ENCODE measurements at places on chromosomes 5 and 9.

- no peak for DNase-seq
These were observed 157.0 kb upstream of the NTRK2 start for GRCh38 chr9:84512493-84512892.

DNA sequence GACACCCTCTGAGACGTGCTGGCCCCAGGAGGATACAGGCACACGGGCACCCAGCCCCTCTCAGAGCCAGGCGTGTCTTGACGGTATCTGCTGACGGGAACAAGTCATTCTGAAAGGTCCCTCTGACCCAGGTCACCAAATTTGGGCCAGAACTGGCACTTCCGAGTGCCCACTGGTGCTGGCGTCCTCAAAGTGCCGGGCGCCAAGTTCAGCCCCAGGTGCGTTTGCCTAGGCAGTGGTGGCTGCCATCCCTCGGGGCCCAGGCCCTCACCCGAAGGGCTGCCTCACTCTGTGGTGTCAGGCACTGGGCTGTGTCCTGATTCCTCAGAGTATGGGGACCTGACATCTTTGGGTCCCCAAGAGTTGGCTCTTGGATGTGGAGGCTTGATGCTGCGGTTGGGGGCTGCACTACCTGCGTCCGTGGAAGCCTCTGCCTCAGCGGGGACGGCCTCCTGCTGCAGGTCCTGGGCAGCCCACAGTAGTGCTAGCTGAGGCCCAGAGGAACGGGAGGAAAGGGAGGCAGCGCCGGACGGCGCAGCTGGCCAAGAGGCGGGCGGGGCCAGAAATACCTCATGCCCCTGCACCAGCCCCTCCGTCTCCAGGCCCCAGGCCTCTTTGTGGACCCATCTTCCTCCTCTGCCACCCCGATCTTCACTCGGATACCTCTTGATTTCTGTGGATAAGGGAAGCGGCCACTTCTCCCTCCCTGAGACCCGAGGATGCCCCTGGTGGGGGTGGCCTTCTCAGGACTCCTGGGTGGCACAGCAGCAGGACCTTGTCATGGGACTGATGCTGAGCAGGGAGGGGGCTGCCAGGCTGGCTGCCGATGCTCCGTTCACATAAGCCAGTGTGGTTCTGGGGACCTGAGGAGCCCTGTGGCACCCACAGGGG, 109.4 kb upstream of the LMX1B start:
- no peak for DNase-seq

DNA sequence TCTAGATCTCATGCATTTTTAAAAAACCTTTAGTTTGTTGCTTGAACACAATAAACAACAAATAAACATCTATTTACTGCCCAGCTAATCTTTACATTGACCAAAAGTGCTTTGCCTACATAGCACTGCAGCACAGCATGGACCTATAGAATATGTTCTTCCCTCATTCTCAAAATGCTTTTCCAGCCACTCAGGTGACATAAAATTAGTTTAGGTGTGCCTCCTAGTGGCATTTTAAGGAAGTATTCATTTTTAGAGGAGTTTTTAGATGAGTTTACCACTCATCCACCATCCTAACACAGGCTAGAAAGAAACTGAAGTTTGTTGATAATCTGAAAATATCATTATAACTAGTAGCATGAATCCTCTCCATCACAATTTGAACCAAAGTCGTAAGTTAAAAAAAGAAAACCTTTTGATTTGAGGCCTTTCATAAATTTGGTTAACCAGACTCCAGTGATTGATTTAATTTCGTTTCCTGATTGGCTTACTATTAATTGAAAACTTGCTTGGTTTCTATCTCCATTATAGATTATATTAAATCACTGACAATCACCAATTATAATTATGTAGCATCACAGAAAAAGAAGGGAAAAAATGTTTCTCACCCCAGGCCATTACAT, 12.6 kb downstream of the PLGRKT start:
- DNase-seq: no peak

DNA sequence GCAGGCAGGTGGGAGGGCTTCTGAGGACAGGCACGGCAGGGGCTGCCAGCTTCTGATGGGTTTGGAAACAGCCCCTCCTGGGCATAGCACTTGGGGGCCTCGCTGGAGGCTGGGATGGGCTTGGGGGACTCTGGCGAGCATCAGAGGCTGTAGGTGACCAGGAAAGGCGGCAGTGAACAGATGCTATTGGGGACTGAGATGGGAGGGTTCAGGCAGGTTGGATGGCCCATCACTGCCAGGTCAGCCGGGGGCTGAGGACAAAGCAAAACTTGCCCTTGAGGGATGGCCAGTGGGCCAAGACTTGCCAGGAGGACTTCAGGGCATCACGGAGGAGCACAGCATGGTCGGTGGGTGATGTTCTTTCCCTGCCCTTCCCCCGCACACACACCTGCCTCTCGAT, 6.7 kb downstream of the AIF1L start:
- DNase-seq: no peak

GRCh38 chr5:161713042-161713441, 27.5 kb downstream of the GABRA6 start:
- DNase-seq: no peak

- DNase-seq: no peak
These were observed 182.8 kb downstream of the CFAP90 start for GRCh38 chr5:7668161-7668560.

DNA sequence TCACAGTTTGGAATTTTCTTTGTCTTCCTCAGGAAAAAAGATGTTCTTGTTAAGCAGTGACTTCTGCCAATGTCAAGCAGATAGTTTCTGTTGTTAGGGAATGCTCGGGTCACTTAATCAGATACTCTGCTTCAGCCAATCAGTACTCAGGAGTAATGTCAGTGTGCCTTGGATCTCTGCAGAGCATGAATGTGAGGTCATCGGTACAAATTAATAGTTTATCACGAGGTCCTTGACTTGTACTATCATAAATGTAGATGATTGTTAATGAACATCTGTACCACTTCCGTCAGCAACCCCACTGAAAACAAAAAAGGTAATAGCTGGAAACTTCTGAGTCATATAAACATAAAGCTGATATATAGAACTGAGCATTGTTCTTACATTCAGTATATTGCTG, 73.6 kb downstream of the FBXL7 start:
- DNase-seq: no peak

- no peak for DNase-seq
These were observed 148.3 kb downstream of the ESM1 start for GRCh38 chr5:54837093-54837492.

DNA sequence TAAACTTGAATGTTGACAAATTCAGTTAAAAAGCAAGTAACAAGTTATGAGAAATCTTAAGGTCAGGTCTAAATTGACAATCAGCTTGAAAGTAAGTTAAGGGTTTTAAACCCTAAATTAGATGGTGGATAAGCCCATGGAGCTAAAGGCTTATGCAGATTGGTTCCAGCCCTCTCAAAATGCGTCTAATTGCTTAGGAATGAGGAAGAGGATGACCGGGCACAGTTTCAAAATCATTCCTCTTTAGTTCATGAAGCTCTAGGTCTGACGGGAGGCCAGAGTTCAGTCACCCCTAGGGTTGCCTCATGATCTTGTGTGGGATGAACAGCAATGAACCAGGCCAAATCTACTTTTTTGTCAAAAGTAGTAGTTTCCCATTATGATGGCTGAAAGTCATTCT, 75.4 kb downstream of the SLC38A9 start:
- DNase-seq: no peak

GRCh38 chr9:33320568-33321261, 30.4 kb downstream of the NFX1 start:
- DNase-seq: peak; percentile 63

DNA sequence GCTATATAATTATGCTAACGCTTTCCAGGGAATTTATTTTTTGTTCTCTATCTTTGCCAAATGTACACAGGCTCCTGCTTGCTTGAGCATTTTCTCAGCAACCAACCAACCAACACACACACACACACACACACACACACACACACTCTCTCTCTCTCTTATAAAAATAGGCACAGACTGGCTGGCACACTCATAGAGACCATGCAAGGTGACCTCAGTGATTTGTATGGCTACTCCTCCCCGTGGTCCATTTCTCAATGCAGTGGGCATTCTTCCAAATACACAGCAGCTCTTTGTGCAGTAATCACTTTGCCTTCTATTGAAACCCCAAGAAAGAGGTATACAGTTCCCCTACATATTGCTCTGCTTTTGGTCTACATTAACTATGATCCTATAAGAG, 416.0 kb downstream of the MAN2A1 start:
- no peak for DNase-seq

DNA sequence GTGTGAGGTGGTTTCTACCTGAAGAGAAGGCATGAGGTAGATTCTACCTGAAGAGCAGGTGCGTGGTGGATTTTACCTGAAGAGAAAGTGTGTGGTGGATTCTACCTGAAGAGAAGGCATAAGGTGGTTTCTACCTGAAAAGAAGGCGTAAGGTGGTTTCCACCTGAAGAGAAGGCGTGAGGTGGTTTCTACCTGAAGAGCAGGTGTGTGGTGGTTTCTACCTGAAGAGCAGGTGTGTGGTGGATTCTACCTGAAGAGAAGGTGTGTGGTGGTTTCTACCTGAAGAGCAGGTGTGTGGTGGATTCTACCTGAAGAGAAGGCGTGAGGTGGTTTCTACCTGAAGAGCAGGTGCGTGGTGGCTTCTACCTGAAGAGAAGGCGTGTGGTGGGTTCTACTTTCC, 192.8 kb downstream of the MED10 start:
- DNase-seq: no peak

- DNase-seq: no peak
These were observed 23.9 kb downstream of the CLINT1 start for GRCh38 chr5:157835041-157835440.

GRCh38 chr5:92401-93220, 643 bp downstream of the PLEKHG4B start:
- no peak for DNase-seq

GRCh38 chr9:81377320-81377719, 312.0 kb downstream of the TLE1 start:
- no peak for DNase-seq

DNA sequence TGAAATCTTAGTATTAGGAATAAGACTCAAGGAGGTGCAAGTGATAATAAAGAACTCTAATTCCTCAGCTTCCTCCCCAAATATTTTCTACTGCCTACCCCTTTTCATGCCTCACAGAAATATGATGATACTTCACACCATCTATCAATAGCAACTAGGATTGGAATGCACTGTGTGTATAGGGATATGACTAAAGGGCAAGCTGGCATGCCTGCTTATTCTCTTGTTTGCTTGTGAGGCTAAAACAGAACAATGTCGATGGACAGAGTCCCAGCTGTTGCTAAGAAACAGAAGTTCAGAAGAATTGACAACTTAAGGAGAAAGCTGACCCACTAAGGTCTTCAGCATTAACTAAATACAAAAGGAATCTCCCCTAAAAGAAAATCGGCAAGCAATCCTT, 9.7 kb upstream of the CHD1 start:
- DNase-seq: peak; percentile 25

GRCh38 chr5:76376148-76376865, 26.8 kb upstream of the IQGAP2 start:
- no peak for DNase-seq

- DNase-seq: no peak
These were observed 159.8 kb downstream of the TMC1 start for GRCh38 chr9:72681283-72681630.

- no peak for DNase-seq
These were observed 100.3 kb downstream of the AUH start for GRCh38 chr9:91261417-91261816.

GRCh38 chr9:114240216-114240615, 82.7 kb upstream of the ORM1 start:
- DNase-seq: no peak

Data from SJSA1 (cell line).